ENCODE measurements at places on chromosomes 1 and 21.

DNA sequence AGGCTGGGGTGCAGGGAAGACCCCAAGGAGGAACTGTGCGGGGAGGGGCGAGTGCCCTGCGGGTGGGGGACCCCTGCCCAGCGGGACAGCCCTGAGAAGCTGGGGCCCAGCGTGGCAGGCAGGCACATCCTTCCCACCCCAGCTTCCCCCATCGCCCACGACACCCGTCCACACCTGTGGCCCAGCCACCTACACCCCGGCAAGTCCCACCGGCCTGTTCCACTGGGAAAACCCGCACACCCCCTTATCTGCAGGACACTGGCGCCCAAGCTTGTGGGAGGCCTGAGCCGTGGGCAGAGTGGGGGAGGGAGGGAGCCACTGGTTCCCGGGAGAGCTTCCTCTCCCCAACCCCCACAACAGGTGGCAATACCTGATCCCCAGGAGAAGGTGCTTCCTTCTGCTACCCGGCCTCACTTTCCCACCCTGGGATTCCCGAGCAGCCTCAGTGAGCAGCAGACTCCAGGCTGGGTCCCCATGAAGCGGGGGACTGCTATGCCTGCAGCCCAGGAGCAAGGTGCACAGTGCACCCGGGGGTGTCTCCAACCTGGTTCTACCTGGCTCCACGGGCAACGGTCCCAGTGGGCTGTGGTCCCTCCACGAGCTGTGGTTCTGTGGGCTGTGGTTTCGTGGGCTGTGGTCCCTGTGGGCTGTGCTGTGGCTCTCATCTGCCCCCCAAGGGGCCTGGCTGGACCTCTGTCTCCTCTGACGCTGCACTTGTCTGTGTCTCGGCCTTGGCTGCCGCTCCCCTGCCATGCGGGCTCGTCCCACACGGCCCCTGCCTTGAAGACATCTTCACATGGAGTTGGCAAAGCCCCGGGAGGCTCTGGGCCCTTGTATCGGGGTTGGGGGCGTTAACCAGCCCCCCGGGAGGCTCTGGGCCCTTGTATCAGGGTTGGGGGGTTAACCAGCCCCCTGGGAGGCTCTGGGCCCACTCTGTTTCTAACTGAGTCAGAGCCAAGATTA is 37.8 kb upstream of the POFUT2 start:
- DNase-seq: no peak

- no peak for DNase-seq
These were observed 15.6 kb downstream of the LDLRAP1 start for GRCh38 chr1:25559031-25559430.

GRCh38 chr1:89821322-89822108 is 683 bp downstream of the LRRC8D start:
- DNase-seq: peak; percentile 40

DNA sequence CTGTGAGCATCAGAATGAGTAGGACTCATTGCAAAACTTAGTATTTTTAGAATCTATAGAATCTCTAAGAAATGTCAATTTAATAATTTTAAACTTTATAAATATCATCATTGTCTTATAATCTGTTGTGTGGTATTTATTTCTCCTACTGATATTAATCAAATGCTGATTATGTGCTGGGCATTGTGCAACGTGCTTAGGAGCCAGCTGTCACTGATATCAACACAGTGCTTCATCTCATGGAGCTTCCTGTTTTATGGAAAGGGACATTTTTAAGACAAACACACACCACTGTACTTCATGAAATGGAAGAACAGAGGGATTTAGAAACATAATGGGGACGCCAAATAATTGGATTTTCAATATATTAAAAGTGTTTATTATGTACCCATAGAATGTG is 737.9 kb upstream of the TMPRSS15 start:
- DNase-seq: no peak

GRCh38 chr1:147723691-147724323 is 36.6 kb downstream of the GJA5 start:
- no peak for DNase-seq

- DNase-seq: no peak
These were observed 201.0 kb upstream of the CAMK1G start for GRCh38 chr1:209382231-209383100.

- DNase-seq: no peak
These were observed 5.1 kb downstream of the IFI16 start for GRCh38 chr1:159014851-159015250.

- DNase-seq: no peak
These were observed 24.5 kb upstream of the GNPAT start for GRCh38 chr1:231216498-231216897.

- DNase-seq: no peak
These were observed 45.4 kb upstream of the TDRD10 start for GRCh38 chr1:154456631-154457030.

DNA sequence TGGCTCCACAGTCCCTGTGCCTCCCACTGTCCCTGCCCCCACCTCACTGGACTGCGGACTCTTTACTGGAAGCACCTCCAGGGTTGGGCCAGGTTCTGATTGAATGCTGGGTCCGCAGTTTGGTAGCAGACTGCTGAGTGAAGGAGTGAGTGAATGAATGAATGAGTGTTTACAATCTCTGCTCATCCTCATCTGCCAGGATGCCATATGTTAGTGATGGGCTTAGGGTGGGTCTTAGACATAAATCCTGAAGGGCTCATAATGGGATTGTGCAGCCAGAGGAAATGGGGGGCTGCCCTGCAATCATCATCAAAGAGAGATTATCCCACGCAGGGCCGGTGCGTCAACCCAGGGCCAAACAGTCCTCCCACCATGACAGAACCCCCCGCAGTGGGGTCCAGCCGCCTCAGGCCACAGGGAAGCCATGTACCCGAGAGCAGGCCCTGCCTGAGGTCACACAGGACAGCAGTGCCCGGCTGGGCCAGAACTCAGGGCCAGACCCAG is 26.1 kb downstream of the SLC1A7 start:
- DNase-seq: no peak

Measured in activated CD4-positive, alpha-beta T cell treated with anti-CD3 and anti-CD28 coated beads for 24 hours (primary cell).